Bone marrow (tissue), 2 donors: ENCODE measurements at places on chromosomes 3 and 15.

GRCh38 chr3:105938806-105939205, 70.0 kb upstream of the CBLB start:
- DNase-seq: no peak

- no peak for DNase-seq
Measured at GRCh38 chr3:37653466-37653865, 208.2 kb upstream of the CTDSPL start.

GRCh38 chr15:44918136-44918535, 38.4 kb upstream of the TERB2 start:
- peak; percentile 89 for DNase-seq

DNA sequence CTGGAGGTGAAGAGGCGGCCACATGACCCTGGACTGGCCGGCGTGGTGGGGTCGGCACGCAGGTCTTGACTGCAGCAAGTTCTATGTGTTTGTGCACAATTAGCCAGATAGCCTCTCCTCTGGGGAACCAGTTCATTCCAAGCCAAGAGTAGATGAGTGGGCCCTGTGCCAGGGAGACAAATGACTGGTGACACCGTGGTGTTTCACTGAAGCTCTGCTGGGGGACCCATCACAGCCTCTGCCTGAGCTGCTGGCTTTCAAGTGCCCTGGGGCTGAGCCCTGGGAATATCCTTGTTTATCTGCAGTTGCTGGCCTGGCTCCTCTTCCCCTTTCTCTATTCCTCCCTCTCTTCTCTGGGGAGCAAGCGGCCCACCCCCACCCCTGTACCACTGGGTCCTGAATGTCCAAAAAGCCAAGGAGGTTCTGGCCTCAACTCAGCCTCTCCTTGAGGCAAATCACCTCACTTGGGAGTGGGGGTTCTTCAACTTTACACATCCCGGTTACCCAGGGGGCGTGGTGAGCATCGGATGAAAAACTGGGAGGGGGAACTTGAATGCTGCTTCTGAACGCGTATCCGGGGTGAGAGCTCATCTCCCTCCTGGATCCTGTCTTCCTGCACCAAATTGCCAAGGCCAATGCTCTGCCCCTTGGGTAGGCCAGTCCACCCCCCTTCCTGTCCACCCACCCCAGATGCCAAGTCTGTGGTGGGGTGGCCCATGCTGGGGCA, 199.6 kb upstream of the LYSMD4 start:
- DNase-seq: no peak

GRCh38 chr3:75075158-75075557, 460.7 kb upstream of the CNTN3 start:
- no peak for DNase-seq

DNA sequence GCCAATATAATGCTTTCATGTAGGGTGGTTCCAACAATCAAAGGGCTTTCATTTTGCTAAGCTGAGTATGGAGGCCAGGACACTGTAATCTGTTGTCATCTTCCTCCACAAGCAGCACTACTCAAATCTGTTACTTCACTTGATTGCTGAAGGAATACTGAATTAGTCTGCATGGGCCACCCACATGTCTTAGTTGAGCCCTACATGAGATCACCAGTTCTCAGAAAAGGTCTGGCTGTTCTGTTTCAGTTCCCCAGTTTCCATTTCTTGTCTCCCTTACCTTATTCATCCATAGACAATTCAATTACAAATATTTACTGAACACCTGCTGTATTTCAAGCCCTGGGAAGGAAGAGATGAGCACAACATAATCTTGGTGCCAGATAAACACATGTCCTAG, 119.2 kb downstream of the FHIT start:
- DNase-seq: no peak

DNA sequence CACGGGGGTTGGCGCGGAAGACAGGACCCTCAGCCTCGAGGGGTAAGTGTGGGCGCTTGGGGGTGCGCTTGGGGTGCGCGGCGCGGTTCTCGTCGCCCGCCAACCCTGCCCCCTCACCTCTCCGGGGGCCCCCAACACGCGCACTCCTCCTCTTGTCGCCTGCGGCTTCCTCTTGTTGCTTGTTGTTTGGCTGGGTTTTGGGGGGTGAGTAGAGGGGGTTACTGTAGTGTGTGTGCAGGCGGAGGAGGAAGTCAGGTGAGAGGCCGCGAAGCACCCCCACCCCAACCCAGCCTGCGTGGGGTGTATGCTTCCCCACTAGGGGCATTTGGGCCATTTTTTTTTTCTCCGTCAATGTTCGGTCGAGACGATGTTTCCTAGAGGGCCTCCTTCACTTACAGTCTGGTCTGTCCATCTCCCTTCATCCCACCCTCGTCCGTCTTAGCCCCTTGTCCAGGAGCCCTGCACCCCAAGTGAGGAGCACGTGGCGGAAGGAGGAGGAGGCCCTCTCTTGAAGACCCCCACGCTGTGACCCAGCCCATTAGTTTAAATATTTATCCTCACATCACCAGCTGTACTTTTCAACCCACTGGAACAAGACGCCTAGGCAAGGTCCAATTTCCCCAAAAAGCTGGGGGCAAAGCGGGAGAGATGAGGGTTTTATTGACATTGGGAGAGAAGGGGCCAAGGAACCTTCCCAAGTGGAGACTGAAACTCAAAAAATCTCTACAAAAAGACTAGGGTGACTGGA, 20.4 kb upstream of the SATB1 start:
- peak; percentile 55 for DNase-seq

DNA sequence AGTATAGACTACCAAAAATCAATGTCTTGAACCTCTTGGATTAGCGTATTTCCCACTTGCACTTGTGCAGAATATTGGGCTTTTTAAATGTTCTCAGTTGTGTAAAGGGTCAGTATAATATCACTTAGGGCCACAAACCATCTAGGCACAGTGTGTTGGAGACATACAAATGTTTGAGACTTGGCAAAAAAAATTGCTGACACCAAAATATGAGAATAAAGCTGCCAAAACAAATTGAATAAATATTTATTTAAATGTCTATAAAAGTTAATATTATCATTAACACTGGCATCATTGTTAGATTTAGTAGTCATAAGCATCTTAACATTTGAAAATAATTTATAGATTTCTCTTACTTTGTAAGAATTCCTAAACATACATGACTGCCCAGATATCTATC, 30.9 kb upstream of the MLF1 start:
- DNase-seq: no peak

DNA sequence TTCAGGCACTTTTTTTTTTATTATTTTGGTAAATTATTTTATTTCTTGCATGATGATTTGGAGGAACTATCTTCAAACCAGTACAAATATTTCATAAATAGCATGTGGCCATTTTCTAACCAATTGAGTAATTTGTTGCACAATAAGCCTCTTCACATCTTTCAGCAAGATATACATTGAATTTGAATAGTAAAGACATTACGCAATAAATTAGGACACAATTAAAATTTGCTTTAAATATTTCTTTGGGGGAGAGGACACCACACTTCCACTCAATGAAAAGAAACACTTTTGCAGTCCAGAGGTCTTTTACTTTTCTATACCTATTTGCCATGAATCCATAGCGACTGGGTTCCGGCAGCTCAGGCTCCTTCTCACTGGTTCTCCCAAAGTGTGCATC, 762.6 kb upstream of the GOLIM4 start:
- DNase-seq: no peak

GRCh38 chr15:43239732-43240491, 19.1 kb upstream of the EPB42 start:
- DNase-seq: no peak

GRCh38 chr3:186994000-186994955, 64.0 kb downstream of the ST6GAL1 start:
- no peak for DNase-seq

DNA sequence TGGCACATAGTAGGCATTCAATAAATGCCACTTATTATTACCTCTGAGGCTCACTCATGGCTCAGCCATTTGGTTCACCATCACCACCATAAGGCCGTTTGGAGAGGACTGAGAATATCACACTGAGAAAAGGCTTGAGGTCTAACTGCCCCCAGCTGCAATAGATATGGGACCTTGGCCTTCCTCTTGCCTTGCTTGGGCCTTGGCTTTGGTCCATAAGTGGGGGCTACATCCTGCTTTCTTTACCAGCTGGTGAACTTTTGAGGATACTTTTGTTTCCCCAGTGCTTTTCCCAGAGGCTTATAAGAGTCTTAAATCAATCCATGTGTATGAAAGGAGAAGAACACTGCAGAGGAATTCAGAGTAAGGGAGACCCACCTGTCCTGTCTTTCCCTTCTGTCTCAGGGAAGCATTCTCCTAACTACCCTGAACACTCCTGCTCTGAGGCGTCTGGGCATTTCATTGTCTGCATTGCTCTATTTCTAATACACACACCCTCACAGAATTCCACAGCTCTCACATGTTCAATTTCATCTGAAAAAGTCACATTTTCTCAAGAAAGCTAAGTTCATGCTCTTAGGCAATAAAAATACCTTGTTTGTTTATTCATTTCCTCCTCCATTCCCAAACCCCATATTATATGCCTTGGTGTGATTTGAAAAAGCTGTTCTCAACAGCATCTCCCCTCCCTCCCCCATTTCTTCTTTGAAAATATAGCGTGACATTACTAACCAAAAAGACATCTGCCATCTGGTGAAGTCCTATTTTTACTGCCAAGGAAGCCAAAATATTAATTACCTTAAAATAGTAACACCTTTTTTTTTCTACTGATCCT, 22.5 kb upstream of the KCNMB2 start:
- DNase-seq: no peak

DNA sequence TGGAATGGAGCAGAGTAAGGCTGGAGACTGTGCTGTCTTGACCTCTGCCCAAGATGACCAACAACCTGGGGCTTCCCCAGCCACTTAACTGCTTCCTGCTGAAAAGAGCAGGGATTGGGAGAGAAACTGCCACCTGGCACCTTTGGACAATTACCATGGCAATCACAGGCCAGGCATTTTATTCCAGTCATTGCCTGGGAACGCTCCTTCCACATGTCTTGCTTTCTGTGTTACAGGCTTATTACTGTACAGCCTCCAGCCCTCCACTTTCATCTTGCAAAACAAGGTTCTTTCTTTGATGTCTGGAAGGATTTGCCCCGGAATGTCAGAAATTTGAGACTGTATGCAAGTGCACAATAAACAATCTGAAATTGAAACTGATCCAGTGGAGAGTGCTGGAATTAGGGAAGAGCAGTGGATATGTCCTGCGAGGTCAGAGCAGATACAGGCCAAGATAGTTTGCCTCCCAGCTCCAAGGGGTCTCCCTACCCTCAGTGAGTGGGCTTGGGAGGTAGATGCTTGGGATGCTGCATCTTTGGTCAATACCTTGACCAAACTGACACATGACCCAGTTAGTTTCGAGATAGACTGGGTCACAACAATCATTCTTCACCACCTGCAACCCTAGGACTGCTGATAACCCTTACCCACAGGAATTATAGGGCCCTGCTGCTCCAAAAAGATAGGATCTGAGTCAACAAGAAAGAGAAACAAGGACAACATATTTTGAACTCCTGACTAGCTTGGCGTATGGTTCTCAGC, 2.7 kb downstream of the PPP1R14D start:
- DNase-seq: no peak

DNA sequence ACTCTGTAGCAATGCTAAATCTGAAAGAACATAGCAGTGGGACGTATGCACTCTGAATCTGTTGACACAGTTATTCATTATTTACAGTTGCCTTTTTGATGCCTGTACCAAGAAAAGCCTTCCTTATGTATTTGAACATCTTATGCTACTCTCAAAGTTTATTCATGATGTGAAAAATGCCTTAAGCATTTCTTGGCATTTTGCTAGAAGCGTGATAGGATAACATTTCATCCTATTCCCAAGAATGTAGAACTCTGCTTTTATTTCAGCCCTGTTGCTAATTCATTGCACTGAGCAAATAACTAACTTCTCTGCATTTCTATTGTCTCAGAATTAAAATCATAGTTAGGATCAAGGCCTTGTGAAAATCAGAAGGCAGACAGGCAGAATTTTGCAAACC, 105.5 kb downstream of the STRIT1 start:
- DNase-seq: no peak

- DNase-seq: no peak
Measured at GRCh38 chr3:23723930-23724329, 81.8 kb upstream of the UBE2E1 start.

DNA sequence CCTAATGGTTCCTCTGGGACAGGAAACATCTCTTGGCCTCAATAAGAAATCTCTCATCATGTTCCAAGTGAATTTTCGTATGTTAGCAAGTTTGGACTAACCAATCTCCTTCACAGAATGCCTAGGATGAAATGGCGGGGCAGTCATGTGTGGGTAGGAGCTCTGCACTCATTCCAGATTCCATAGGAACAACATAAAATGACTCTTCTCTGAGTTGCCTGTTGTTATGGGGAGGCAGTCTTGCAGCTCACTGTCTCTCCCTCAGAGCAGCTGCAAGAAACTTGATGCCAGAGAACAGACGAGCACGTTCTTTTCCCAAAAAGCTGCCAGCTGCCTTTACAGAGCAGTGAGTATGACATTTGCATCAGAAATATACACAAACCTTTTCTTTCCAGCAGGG, 34.1 kb downstream of the SPATA12 start:
- no peak for DNase-seq

DNA sequence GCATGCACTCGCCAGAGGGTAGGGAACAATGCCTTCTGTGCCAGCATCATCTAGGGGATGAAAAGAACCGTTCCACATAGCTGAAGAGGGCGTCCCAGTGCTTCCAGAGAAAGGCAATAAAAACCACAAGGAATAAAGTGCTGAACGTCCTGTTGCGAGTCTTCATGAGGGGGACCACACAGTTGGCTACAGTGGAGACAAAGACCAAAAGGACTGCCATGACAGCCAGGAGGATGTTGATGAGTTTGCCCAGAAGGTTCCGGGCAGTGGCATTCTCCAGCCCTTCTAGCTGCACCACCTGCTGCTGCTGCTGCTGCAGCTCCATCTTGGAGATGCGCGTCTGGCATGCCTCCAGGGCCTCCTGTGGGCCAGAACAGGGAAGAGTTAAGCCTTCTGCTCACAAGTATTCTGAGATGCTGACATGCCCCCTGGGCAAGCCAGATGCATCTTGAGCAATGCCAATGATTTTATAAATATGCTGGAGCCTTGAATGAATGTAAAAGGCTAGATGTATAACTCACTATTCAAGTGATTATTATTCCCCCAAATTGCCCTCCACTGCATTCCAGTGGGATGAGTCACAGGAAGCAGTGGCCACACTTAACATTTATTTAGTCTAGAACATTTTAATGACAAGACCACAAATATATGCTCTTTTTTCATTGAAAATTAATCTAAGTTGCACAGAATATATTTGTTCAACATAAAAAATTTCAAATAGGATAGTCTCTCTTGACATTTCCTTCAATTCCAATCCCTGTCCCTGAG, 45.1 kb upstream of the PLXND1 start:
- no peak for DNase-seq
